ENCODE measurements at places on chromosomes 3 and 15. TPM values are rescaled to one million over a fixed set of nuclear protein-coding genes. Genes with fewer than 3 reads are reported as not detected.

PDIA3 gene
- 63.7 TPM for total RNA-seq

- H3K4me3 ChIP-seq = no peak overlapping the region
- DNase-seq = no peak
- no peak overlapping the region for H3K27ac ChIP-seq
Measured at GRCh38 chr15:36793205-36793873, 213.9 kb downstream of the CDIN1 start.

- H3K4me3 ChIP-seq = no peak overlapping the region
- H3K27ac ChIP-seq = no peak overlapping the region
- no peaks in the 10 kb centered on the region for H3K36me3 ChIP-seq
- H3K4me1 ChIP-seq = peaks cover 15% of the 10 kb centered on the region
Measured at GRCh38 chr3:169228522-169228921, 435.0 kb downstream of the MECOM start.

- no peak overlapping the region for H3K4me3 ChIP-seq
- DNase-seq = no peak
- no peaks in the 10 kb centered on the region for H3K27me3 ChIP-seq
- H3K36me3 ChIP-seq = no peaks in the 10 kb centered on the region
- no peak overlapping the region for H3K27ac ChIP-seq
- H3K4me1 ChIP-seq = no peaks in the 10 kb centered on the region
Measured at GRCh38 chr3:78174821-78175220, 1134.9 kb downstream of the ROBO2 start.

MUSTN1 gene
- 4.4 TPM for total RNA-seq

- DNase-seq = no peak
- no peak overlapping the region for H3K4me3 ChIP-seq
- H3K4me1 ChIP-seq = no peaks in the 10 kb centered on the region
- H3K36me3 ChIP-seq = no peaks in the 10 kb centered on the region
Measured at GRCh38 chr3:76570436-76571057, 469.4 kb upstream of the ROBO2 start.

GRCh38 chr3:123281406-123281805, 79.7 kb downstream of the SEC22A start:
- H3K27me3 ChIP-seq = no peaks in the 10 kb centered on the region
- DNase-seq = no peak
- H3K36me3 ChIP-seq = peaks cover 23% of the 10 kb centered on the region
- H3K27ac ChIP-seq = no peak overlapping the region
- no peaks in the 10 kb centered on the region for H3K4me1 ChIP-seq
- no peak overlapping the region for H3K4me3 ChIP-seq

AADACL2 gene
- not detected for total RNA-seq

DNA sequence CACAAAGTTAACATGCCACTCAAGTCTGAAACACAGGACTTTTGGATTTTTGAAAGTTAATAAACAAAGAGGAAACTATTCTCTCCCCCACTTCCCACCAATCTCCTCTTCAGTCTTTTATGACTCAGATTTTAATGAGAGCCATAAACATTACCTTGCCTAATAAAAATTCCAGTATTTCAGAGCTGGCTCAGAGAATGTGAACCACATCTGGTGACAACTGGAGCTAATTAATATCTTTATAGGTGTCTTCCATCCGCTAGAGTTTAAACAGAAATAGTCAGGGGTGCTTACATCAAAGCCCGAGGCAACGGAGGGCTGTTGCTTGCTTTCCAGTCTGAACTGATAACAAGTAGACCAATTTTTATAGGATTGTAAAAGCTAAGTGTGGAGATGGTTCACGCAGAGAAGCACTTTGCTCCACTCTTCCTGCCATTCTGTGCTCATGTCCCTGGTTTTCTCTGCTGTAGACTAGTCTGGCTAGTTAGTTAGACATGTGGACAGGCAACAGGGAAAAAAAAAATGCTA, 363.6 kb downstream of the NR2F2 start:
- peaks cover 13% of the 10 kb centered on the region for H3K4me1 ChIP-seq
- H3K4me3 ChIP-seq = no peak overlapping the region
- H3K36me3 ChIP-seq = no peaks in the 10 kb centered on the region
- no peak for DNase-seq
- no peak overlapping the region for H3K27ac ChIP-seq
- no peaks in the 10 kb centered on the region for H3K27me3 ChIP-seq

CKMT1B gene
- total RNA-seq = 1.1 TPM

DNA sequence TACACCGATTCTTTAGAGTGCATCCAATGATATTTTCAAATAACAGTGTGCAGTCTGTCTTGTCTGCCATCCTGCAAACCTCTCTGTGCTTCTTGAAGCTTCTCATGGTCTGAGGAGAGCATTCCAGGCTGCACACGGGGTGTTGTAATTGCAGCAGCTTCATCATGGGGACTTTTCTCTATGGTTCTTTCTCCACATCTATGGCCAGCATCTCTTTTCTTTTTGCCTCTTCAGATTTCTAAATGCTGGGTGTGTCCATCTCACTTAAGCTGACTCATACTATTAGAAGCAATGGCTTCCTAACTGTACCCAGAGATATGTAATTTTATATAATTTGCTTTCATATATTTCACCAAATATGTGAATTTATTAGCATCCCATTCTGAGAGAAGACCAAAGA, 63.8 kb upstream of the EPHB3 start:
- H3K4me3 ChIP-seq = no peak overlapping the region
- no peaks in the 10 kb centered on the region for H3K4me1 ChIP-seq
- H3K27me3 ChIP-seq = peaks cover 22% of the 10 kb centered on the region
- DNase-seq = no peak
- H3K27ac ChIP-seq = no peak overlapping the region

GRCh38 chr3:154552338-154552737, 122.3 kb upstream of the GPR149 start:
- H3K36me3 ChIP-seq = no peaks in the 10 kb centered on the region
- H3K4me1 ChIP-seq = no peaks in the 10 kb centered on the region
- H3K27me3 ChIP-seq = no peaks in the 10 kb centered on the region
- H3K4me3 ChIP-seq = no peak overlapping the region
- H3K27ac ChIP-seq = no peak overlapping the region

DNA sequence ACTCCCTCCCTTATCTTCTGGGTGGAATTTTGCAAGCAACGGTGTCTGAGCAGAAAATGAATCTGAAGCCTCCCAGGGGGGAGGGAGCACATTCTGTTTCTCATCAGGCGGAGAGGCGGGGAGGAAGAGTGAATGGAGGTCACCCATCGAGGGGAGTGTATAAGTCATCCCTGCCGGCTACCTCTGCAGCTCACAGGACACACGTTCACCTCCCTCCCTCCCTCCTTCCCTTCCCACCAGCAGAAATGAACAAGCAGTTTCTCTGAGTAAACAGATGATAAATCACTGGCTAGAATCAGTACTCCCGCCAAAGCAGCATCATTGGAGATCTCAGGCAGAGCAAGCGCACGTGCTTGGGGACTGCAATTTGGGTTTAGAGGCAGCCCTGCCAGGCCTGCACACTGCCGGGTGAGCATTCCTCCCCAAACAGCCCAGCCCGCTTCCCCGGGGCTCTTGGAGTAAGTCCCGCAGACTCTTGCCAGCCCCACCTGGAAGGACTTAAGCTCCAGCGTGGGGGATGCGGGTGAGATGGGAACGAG, 38.3 kb downstream of the CPN2 start:
- peaks cover 37% of the 10 kb centered on the region for H3K4me1 ChIP-seq
- H3K27ac ChIP-seq = peak overlapping the region; percentile 90
- no peaks in the 10 kb centered on the region for H3K27me3 ChIP-seq

- DNase-seq = no peak
- H3K27me3 ChIP-seq = no peaks in the 10 kb centered on the region
- H3K4me3 ChIP-seq = no peak overlapping the region
- H3K27ac ChIP-seq = no peak overlapping the region
- H3K4me1 ChIP-seq = no peaks in the 10 kb centered on the region
Measured at GRCh38 chr15:80289528-80290495, 37.8 kb upstream of the CTXND1 start.

- DNase-seq = no peak
- no peaks in the 10 kb centered on the region for H3K36me3 ChIP-seq
- H3K4me3 ChIP-seq = no peak overlapping the region
- no peaks in the 10 kb centered on the region for H3K4me1 ChIP-seq
- H3K27ac ChIP-seq = peak overlapping the region; percentile 8
Measured at GRCh38 chr3:58272891-58273290, 33.2 kb upstream of the RPP14 start.

DNA sequence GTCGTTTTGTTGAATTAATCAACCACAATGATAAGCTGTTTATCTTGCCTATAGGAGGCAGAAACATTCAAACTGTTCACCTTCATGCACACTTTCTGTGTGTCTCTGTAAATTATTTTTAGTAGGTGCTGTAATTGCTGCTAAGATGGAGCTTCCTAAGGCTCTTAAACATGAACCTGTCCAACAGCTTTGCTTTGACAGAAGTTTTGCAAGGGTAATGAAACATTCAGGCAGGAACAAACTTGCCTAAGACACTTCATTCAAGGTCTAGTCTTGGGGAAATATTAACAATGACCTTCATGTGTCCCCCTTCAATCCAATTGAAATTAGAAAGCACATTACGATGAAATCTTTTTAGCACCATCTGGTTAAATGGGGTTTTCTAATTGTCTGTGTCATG, 156.1 kb downstream of the DIPK2A start:
- H3K36me3 ChIP-seq = no peaks in the 10 kb centered on the region
- H3K4me3 ChIP-seq = no peak overlapping the region
- H3K27ac ChIP-seq = no peak overlapping the region
- no peaks in the 10 kb centered on the region for H3K4me1 ChIP-seq
- no peak for DNase-seq

- no peaks in the 10 kb centered on the region for H3K36me3 ChIP-seq
- no peak overlapping the region for H3K27ac ChIP-seq
- H3K4me3 ChIP-seq = no peak overlapping the region
- no peak for DNase-seq
Measured at GRCh38 chr3:66149269-66149668, 71.5 kb upstream of the SLC25A26 start.

DNA sequence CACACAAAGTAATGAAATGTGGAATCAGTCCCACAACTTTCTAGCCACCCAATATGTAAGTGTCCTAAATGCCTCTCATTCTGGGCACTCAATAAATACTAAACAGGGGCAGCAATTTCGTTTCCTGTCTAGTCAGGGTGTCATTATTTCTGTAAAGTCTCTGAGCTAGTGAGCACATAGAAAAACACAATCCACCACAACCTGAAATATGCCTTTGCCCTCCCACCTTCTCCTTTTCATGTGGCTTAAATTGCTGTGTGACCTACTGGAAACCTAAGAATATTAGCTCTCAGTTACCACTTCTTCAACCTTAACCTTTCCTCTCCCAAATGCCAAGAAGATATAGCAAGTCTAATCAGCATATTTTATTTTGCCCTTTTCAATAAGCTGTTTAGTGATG, 456.3 kb upstream of the KCNMB2 start:
- H3K27ac ChIP-seq = no peak overlapping the region
- DNase-seq = no peak
- H3K27me3 ChIP-seq = no peaks in the 10 kb centered on the region
- no peak overlapping the region for H3K4me3 ChIP-seq

DNA sequence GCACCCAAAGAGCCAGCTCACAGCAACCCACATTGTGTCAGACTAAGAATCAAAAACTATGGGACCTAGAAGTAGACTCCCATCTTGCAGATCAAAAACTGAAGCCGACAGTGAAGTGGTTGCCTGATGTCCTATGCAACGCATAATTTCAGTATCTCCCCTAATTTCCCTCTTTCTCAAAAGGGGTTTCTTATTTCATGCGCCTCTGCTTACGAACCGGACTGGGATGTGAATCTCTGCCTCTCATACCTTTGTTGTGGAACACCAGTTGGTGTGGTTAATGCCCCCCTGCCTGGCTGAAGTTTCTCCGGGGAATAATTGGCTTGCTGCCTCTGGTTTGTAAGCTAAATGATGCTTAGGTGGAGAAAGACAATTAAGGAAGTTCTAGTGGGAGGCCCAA, 514 bp upstream of the FAM174B start:
- H3K4me3 ChIP-seq = peak overlapping the region; percentile 64
- H3K27ac ChIP-seq = no peak overlapping the region
- no peaks in the 10 kb centered on the region for H3K27me3 ChIP-seq
- DNase-seq = no peak
- no peaks in the 10 kb centered on the region for H3K36me3 ChIP-seq

LAMB2 gene
- total RNA-seq = 612 TPM

DNA sequence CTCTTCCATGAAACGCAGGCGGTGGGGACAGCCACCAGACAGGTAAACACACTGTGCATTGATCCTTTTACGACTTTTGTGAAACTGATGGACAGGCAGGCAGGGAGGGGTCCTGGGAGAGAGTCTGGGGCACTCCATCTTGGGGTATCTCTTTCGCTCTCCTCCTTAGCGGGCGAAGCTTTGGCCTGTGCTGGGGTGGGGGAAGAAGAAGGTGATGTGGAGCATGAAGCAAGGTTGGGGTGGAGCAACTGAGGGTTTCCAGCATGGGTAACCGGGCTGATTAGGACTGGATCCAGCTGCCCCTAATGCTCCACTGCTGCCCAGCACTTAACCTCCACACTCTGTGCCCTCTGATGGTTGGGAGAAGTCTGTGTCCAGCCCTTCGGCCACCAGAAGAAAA, 25.6 kb downstream of the MUC20 start:
- H3K27ac ChIP-seq = no peak overlapping the region
- H3K4me1 ChIP-seq = peaks cover 5% of the 10 kb centered on the region
- no peak overlapping the region for H3K4me3 ChIP-seq
- H3K36me3 ChIP-seq = no peaks in the 10 kb centered on the region

MUC20 gene
- 11.0 TPM for total RNA-seq

CNOT10 gene
- total RNA-seq = 18.9 TPM

DNA sequence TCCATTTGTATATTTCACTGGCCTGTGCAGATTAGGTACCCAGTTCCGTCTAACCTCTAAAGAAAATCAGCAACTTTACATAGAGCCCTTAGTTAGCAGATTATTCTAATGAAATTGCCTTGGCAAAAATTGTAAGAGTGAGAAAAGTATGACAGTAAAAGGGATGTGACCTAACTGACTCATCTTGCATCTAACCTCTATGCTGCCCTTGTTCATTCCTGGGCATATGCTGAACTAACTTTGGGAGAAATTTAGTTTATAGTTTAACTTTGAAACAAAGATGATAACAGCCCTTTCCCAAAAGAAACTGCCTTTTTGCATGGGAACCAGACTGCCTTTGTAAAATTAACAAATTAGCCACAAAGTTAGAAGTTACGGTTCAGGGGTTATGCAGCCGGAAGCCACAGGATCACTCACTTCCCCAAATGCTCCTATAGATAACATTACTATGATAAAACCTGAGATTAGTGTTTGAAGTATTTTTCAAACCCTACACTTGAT, 839.8 kb upstream of the ALCAM start:
- H3K4me3 ChIP-seq = no peak overlapping the region
- H3K27me3 ChIP-seq = no peaks in the 10 kb centered on the region
- no peak for DNase-seq
- H3K4me1 ChIP-seq = no peaks in the 10 kb centered on the region

GRCh38 chr15:73685981-73686380, 1.8 kb downstream of the CD276 start:
- H3K4me1 ChIP-seq = peaks cover 51% of the 10 kb centered on the region
- DNase-seq = no peak
- H3K4me3 ChIP-seq = no peak overlapping the region
- H3K27ac ChIP-seq = peak overlapping the region; percentile 45
- no peaks in the 10 kb centered on the region for H3K27me3 ChIP-seq

Data from sigmoid colon (tissue), 7 donors.